Stimulated activated CD4-positive, alpha-beta T cell treated with anti-CD3 and anti-CD28 coated beads, TNF-alpha, amount 100 ng/mL, for 24 hours (primary cell): ENCODE measurements at places on chromosomes 2 and 18.

DNA sequence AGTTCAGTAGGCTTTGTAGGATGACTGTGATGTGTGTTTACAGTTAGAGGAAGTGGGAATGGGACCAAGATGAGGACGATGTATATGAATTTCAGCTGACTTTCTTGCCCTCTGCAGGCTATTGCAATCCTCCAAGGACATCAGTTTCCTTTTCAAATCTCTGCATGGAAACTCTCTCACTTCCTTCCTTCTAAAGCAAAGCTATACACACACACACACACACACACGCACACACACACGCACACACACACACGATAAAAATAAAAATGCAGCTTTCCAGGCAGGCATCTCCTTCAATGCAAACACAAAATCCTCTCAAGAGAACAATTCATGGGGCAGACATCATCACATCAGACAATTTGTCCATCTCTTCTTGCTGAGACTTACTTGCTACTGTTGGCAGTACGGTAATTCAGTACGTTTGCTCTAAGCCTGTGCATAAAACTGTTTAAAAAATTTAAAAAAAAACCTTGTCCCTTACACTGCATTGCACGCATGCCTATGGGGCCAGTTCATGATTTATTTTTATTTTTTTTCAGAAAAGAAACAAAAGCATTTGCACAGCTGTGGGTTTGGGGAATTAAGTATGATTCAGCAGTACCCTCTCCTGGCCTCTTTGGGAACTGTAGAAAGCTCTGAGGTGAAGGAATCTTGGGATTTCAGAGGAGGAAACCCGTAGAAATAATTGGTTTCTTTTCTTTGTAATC lies 27.1 kb upstream of the ICOS start:
- DNase-seq, result no peak

DNA sequence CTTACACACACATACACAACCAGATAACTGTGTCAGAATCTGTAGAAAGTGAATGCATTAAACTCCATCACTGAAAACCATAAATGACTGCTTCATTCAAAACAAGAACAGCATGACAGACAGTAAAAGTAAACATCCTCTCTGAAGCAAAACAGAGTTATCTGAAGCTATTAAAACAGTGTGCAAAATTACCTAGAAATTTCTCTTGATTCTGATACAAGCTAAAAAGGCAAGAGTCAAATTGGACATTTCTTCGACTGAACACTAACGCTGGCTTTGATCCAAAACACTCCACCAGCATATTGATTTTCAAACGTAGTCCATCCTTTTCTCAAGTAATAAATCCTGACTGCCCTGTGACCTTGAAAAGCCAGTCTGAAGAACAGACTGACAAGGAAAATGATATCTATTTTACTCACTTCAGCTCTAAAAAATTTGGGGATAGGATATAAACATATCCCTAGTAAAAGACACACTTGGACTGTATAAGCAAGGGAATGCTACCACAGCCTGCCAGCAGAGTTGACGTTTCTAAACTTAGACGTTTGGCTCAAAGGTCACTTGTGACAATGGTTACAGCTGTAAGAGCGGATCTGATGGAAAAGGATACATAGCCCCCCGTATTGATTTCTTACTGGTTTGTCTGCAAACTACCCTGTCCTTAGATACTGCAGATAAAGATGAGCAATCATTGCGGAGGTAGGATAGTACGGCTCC lies 128.9 kb upstream of the ITGB6 start:
- no peak for DNase-seq

- DNase-seq, result peak; percentile 64
Observed at GRCh38 chr2:8514796-8515758, 166.8 kb upstream of the ID2 start.

DNA sequence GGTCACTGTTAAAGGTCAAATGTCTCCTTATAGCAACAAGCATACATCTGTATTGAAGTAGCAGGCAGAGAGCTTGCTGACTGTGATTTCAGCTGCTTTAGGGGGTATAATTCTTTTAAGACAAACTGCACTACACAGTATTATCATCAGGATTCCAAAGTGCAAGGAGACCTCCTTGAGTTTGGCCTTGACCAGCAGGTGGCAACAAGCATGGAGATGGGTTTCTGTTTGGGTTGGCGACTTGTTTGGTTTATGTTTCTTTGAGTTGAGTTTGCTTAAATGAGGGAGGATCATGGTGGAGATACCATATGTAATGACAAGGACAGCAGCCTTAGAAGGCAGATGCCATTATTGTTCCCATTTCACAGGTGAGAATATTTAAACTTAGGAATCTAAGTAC lies 681.0 kb upstream of the ID2 start:
- no peak for DNase-seq

DNA sequence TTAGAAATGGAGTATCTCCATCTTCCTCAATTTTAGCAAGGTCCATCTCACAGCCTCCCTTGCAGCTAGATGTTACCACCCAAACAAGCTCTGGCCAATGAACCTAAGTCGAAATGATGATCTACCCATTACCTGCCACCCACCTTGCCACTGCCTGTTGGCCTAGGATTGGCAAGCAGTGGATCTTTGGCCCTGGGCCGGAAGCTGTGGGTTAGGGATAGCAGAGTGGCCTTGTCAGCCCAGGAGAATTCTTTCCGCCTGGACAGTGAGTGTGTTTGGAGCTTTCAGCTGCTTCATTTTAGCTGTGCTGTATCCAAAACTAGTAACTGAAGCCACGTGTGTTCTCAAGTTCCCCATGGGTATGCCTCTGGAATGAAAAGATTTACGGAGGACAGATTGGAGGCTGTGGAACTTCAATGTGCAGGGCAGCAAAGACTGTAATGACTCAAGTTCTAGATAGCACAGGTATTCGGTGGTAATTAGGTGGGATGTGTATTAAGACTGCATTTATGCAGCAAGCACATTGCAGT lies 7.7 kb upstream of the PARD6G start:
- DNase-seq, result no peak

- DNase-seq, result no peak
Observed at GRCh38 chr2:188475945-188476344, 184.3 kb downstream of the GULP1 start.

- no peak for DNase-seq
Observed at GRCh38 chr2:96882230-96882629, 12.3 kb upstream of the SEMA4C start.

DNA sequence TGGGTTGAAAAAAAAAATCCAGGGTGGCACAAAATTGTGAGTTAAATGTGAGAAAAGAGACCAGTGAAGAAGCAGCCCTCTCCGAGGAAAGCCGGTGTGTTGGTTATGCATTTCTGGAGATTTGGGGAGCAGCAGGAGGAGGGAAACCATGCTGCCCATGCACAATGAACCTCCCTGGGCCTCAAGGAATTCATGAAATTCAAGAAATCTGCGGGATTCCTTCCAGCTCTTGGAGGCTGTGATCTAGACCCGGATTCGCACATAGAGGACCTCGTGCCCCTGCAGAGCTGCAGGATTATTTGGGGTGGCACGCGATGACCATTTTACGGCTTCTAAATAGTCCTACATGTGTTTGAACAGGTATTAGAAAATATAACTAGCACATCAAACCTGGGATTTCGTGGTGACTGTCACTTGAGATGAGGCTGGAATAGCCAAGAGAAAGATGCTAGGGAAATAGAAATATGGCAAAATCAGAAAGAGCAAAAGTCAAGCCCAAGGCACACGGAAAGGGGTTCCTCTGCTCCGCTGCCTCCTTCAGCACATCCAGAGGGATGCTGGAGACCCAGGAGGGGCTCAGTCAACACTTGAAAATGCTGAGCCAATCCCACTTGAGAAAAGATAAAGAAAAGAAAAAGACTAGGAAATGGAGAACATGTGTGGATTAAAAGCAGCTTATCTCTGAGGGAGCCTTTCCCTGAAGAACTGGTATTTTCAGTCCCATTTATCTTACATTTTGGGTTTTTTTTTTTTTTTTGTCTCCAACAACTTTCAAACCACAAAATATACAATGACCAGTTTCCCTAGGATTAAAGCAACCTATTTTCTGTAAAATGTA lies 22.0 kb downstream of the KCTD1 start:
- no peak for DNase-seq

DNA sequence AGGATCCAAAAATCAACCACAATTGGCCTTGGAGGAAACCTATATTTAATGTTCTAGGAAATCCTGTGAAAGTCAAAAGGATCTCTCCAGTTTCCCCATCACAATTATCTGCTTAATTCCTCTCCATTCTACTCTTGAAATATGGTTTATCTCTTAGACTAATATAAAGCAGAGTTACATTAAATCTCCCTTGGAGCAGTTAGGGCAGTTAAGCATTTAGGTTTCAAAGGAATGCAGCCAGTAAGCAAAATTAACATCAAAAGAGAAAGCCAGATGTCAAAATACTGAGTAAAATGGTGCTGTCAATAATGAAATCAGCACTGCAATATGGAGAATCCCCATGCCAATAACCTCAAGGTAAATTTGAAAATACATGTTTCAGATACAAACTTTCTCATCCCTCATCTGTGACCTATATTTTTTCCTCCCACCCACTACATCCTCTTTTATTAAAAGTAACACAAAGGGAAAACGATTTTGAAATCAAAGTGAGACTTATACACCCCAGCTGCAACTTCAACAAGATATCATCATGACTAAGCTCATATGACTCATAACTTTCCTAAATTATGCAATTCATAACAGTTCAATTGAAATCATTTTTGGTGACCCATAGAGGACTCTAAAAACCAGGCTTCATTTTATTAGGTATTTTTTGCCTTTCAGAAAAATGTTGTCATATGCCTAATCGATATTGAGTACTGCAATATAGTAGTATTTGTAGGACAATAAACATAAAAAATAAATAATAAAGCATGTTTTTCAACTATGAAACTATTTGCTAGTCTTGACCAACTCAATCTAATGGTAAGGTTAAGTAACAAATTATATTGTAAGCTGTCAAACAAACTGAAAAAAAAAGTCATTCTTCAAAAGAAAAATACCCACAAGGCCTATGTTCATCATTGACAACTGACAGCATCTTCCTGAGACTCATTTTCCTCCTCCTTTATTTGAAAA lies 3.1 kb downstream of the ADAM17 start:
- no peak for DNase-seq

DNA sequence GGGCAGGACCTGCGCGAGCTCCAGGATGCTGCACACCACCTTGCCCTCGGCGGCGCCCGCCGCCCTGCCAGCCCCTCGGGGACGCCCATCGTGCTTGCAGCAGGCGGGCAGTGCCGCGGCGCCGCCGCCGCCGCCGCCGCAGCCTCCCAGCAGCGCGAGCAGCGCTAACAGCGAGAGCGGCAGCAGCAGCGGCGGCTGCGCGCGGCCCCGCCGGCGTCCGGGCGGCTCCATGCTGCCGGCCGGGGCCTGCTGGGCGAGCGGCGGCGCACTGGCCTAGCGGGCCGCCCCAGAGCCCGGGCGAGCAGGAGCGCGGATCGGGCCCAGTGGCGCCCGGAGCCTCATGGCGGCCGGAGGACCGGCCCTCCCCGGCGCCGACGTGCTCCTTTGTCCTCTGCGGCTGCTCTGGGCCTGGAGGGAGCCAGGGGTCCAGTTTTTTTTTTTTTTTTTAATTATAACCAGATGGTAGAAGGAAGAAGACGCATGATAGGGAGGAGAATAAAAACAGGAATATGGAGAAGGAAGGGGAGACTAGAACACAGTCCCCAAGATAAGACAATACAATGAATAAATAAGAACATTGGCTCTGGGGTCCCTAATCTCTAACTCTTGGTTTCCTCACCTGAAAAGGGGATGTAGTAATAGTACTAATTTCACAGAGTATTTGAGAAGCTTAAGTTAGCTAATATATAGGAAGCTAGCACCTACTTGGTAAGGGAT lies 17.1 kb upstream of the ANKRD62 start:
- no peak for DNase-seq

DNA sequence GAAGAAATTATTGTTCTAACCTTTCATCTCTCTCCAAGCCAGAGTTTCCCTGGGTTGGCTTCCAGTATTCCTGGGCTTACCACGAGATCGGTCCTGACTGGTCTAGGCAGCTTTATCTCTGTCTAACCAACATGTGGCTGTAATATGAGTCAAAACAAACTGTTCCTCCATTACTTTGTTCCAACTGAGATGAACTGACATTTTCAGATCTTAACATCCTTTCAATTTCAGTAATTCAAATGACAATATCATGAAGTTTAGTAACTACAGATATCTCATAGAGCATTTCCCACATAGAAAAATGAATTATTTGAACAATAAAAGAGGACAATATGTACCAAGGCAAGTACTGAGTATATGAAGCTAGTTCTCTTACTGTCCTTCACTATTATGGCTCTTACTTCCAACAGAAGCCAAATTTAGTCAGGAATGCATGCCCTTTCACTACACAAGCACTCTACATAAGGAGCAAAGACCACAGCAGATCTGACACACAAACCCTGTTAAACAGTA lies 15.5 kb downstream of the SLC25A12 start:
- no peak for DNase-seq

DNA sequence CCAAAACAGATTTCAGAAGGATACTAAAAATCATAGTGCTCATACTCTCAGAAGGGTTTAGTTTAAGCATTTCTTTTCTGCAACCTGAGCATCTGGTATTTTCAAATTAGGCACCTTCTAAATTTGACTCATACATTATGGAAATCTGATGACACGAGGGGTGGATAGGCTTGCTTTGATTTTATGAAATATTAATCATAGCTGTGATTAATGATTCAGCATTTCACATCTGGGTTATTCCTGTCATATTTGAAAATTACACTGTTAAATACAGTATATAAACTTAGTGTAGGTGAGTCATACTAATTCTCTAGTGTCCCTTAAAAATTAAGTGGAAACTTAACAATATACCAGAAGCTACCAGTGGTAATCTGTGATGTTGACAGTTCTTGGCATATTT lies 47.7 kb downstream of the MRPS9 start:
- no peak for DNase-seq

- DNase-seq, result peak; percentile 53
Observed at GRCh38 chr2:168336786-168337388, 89.5 kb upstream of the STK39 start.

DNA sequence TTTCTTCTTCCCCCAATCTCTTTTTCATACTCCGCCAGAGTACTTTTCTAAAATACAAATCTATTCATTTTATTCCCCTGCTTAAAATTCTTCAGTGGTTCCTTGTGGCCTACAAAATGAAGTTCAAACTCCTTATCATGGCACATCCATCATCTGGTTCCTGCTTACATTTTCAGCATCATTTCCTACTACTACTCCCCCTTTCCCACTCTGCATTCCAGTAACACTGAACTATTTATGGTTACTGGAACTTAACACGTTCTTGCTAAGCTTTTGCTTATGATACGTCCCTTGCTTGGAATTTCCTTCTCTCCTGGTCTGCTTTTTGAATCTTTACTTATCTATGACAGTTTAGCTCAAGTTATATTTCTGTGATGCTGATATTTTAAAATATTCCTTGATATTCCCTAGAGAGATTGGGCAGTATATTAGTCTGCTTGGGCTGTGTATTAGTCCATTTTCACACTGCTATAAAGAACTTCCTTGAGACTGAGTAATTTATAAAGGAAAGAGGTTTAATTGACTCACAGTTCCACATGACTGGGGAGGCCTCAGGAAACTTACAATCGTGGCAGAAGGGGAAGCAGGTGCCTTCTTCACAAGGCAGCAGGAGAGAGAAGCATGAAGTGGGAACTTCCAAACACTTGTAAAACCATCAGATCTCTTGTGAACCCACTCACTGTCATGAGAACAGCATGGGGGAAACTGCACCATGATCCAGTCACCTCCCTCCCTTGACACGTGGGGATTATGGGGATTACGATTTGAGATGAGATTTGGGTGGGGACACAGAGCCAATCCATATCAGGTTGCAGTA lies 53.2 kb downstream of the BMPR2 start:
- no peak for DNase-seq
